ENCODE measurements at places on chromosomes 5 and 9. TPM values are rescaled to one million over a fixed set of nuclear protein-coding genes. Genes with fewer than 3 reads are reported as not detected.

GRCh38 chr9:116405321-116405720 lies 251.7 kb downstream of the PAPPA start:
- peaks cover 4% of the 10 kb centered on the region for H3K36me3 ChIP-seq
- no peak overlapping the region for H3K27ac ChIP-seq
- H3K4me1 ChIP-seq, result no peaks in the 10 kb centered on the region
- H3K27me3 ChIP-seq, result no peaks in the 10 kb centered on the region
- H3K4me3 ChIP-seq, result no peak overlapping the region
- no peak for DNase-seq

DNA sequence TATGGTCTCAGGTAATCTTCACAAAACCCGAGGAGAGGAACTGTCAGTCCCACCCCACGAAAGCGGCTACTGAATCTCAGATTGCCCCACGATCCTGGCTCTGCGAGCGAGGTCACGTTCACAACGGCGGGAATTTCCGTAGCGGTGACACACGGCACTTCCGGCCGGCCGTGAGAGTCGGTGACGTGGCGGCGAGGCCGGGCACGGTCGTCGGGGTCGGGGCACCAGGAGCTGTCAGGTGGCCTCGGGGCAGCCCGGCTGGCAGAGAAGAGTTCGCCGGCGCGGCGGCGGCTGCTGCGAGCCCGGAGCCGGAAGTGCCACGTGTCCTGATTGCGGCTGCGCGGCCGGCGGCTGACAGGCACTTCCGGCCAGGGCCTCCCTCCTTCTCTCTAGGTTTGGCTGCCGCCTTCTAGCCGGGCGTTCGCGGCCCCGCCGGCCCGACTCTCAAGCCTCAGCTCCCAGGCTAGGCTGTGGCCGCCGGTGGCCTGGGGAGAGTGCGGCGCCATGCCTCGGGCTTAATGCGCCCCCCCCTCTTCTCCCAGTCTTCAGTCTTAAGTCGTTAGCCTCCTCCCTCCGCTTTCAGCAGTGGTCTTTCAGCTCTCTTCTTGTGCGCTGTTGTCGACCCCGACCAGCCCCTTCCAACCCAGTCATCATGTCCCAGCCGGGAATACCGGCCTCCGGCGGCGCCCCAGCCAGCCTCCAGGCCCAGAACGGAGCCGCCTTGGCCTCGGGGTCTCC lies at the start of gene SEC24A:
Gene SEC24A, plus strand, starts transcription at position 361 of the 738 bp plus-strand sequence. Its CDS starts 292 bp downstream, at position 653.
- peaks cover 3% of the 10 kb centered on the region for H3K36me3 ChIP-seq
- peak within 1 kb of the TSS; percentile 99 for H3K27ac ChIP-seq
- H3K4me3 ChIP-seq, result peak within 1 kb of the TSS; percentile 97

PITX1 gene
- not detected for total RNA-seq

DNA sequence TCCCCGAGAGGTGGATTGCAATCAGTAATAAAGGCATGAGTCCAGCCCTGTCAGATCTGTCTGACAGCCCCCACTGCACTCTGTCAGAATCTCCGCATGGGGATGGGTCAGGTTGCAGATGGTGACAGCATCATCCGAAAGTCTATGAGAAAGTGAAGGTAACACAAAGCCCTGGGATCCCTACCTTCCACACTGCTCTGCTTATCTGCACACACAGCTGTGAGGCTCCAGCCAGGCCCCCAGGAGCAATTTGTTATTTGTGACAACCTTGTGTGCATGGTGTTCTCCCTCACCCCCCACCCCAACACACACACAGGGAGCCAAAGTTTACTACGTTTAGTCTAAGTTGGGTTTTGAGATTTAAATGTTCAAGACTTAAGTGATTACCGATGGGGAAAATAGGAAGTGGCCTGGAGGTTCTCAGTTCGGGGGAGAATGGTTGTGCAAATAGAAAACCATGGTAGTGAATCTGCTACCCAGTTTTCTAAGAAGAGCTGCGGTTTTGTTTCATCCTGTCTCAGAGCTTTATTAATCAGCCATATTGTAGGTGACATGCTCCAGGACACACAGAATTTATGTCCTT lies 92.7 kb downstream of the SV2C start:
- H3K36me3 ChIP-seq, result no peaks in the 10 kb centered on the region
- peak overlapping the region; percentile 78 for H3K27ac ChIP-seq
- H3K4me1 ChIP-seq, result peaks cover 21% of the 10 kb centered on the region
- no peak for DNase-seq
- H3K27me3 ChIP-seq, result no peaks in the 10 kb centered on the region

PCDHB3 gene
- total RNA-seq, result not detected

FOXD4L3 gene
- not detected for total RNA-seq

DNA sequence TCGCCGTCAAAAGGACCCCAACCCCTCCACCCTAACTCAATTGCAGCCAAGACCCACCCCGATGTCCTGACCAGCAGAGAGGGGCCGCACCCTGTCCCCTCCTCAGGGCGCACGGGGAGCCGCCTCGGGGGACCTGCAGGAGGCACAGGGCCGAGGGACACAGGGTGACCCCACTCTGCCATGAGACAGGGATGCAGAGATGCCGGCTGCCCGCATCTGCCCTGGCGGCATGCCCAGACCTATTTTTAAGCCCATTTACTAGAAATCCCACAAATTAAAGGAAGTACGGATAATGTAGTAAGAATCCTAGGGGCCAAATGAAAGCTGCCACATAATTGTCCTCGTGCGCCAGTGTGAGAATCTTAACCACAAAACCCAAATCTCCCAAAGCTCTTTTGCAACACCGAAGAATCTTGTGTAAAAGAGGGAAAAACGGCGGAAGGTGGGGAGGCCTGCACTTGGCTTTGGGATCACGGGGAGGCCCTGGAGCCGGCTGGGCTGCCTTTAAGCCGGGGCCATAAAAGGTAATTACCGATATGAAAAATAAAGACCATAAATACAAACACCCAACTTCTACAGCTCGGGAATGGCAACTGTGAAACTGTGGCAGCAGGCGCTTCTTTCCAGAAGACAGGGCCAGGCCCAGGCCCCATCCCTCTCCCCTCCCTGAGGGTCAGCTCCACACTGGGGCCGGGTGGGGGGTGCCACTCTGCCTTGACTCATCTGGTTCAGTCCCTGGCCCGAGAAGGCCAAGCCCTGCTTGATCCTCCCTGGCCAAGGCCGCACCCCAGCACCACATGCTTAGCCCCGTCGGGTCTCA lies 35.0 kb downstream of the NACC2 start:
- no peak overlapping the region for H3K4me3 ChIP-seq
- no peak overlapping the region for H3K27ac ChIP-seq
- H3K36me3 ChIP-seq, result no peaks in the 10 kb centered on the region
- no peak for DNase-seq

DNA sequence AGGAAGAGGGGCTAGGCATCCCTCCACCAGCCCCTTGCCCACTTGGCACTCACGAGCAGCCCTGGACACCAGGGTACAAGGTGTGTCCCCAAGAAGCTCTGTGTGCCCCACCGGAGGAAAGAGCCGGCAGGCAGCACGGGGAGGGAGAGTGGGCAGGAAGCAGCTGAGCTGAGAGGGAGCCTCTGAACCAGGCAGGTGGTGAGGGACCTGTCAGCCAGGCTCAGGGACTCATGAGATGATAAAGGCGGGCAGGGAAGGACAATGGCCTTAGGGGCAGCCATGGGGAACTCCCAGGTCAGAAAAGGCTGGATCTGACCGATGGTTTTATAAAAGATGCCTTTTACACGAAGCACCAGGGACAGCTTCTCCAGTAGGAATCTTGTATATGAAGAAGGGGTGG lies 112.0 kb downstream of the VAV2 start:
- H3K4me3 ChIP-seq, result no peak overlapping the region
- H3K27ac ChIP-seq, result peak overlapping the region; percentile 29
- H3K27me3 ChIP-seq, result no peaks in the 10 kb centered on the region
- H3K4me1 ChIP-seq, result peaks cover 6% of the 10 kb centered on the region
- DNase-seq, result no peak

- H3K27ac ChIP-seq, result no peak overlapping the region
- no peak for DNase-seq
- H3K36me3 ChIP-seq, result no peaks in the 10 kb centered on the region
- H3K4me3 ChIP-seq, result no peak overlapping the region
- no peaks in the 10 kb centered on the region for H3K4me1 ChIP-seq
Measured at GRCh38 chr9:3074247-3074646, 230.4 kb upstream of the PUM3 start.

PLAC8L1 gene
- total RNA-seq, result 0.94 TPM

DNA sequence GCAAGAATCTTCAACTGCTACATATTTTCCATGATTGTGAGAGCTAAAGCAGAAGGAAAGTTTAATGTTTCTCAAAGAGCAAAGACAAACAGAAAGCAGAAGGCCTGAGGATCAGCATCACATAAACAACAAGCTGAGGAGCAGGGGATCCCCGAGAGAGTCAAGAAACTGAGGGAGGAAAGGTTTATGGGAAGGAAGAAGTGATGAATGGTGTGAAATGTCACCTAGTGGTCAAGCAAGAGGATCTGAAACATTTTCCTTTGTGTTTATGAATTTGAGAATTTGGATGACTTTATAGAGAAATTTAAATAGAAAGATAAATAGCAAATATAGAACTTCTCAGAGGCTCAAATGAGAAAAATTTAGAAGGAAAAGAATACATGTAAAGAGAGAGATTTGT lies 481.9 kb downstream of the CHSY3 start:
- no peak for DNase-seq
- H3K4me1 ChIP-seq, result no peaks in the 10 kb centered on the region
- no peak overlapping the region for H3K4me3 ChIP-seq
- H3K27me3 ChIP-seq, result no peaks in the 10 kb centered on the region

FAT2 gene
- total RNA-seq, result not detected

DNA sequence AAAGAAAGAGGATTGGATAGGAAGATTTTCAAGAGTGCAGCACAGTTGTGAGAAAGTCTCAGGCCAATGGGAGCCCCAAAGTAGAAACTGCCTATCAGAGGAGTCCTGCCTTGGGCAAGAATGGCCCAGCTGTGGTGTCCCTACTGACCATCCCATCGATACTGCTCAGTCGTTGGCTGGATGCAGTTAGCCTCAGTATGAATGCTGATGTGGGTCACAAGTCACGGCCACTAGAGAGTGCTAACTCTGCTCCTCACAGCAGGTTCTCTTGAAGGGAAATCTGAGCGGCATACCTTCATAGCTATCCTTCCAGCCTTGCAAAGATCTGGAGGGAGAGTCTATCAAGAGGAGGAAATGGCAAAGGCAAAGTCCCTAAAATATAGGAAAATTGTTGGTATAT lies 11.6 kb upstream of the CETN3 start:
- no peak overlapping the region for H3K27ac ChIP-seq
- no peaks in the 10 kb centered on the region for H3K4me1 ChIP-seq
- H3K27me3 ChIP-seq, result peaks cover 59% of the 10 kb centered on the region
- peaks cover 2% of the 10 kb centered on the region for H3K36me3 ChIP-seq

- H3K36me3 ChIP-seq, result no peaks in the 10 kb centered on the region
- no peaks in the 10 kb centered on the region for H3K4me1 ChIP-seq
- H3K27ac ChIP-seq, result no peak overlapping the region
Measured at GRCh38 chr5:14089198-14089597, 53.9 kb upstream of the TRIO start.

MEGF9 gene
- 10.2 TPM for total RNA-seq

CCL19 gene
- not detected for total RNA-seq

DNA sequence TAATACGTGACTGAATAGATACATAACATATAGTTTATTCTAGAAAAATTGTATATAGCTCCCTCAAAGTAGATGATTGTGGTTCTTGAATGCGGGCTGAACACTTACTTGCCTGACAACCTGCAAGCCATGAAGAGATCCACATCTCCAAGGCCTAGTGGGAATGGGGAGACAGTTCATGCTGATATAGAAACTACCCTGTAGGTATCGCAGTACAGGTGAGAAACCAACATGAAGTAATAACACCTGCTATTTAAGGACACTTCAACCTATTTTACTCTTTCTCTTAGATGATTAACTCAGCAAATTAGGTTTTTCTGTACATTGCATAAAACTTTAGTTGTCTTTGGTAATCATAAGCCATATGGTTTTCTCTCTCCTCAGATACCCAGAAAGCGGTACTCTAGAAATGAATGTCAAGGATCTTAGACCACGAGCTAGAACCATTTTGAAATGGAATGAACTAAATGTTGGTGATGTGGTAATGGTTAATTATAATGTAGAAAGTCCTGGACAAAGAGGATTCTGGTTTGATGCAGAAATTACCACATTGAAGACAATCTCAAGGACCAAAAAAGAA lies 47.3 kb downstream of the UHRF2 start:
- H3K36me3 ChIP-seq, result peaks cover 2% of the 10 kb centered on the region
- H3K27me3 ChIP-seq, result no peaks in the 10 kb centered on the region
- H3K4me3 ChIP-seq, result no peak overlapping the region
- peaks cover 16% of the 10 kb centered on the region for H3K4me1 ChIP-seq
- no peak for DNase-seq
- peak overlapping the region; percentile 3 for H3K27ac ChIP-seq

GRCh38 chr9:80632041-80632440 lies 1057.3 kb downstream of the TLE1 start:
- H3K27me3 ChIP-seq, result no peaks in the 10 kb centered on the region
- no peak overlapping the region for H3K27ac ChIP-seq
- no peaks in the 10 kb centered on the region for H3K4me1 ChIP-seq
- H3K36me3 ChIP-seq, result no peaks in the 10 kb centered on the region

AJM1 gene
- total RNA-seq, result 3.7 TPM

GLDC gene
- not detected for total RNA-seq

DNA sequence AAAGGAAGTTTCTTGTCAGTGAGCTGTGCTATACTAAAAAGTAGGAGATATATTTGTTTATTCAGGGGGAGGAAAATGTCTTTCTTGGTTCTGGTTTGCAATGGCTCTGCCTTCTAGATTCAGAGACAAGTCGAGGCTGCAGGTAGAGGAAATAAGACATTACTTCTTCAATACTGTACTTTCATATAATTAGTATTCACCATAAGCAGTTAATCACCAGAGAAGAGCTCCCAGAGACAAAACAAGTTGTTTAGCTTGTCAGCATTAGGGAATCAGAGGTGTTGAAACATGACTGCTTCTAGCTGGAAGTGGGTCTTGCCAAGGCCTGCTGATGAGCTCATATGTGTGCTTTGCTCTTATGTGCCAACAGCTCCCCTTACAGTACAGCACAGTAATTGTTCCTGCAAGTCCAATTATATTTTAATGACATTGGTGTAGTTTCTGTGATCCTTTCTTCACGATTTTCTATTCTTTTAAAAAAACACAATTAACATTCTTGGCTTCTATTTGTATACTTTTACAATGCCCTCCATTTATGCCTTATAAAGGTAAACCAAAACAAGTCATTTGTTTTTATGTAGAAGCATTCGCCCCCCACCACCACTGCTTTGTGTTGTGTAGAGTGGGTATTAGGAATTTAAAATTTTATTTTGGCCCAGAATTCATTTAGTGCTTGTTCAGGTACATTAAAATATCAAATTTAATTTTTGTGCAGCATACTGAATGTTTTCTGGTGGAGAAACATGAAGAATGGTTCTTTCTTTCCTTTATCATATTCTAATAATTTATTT lies 112.2 kb downstream of the RPS23 start:
- H3K27ac ChIP-seq, result no peak overlapping the region
- no peak for DNase-seq
- peaks cover under 1% of the 10 kb centered on the region for H3K4me1 ChIP-seq
- H3K27me3 ChIP-seq, result no peaks in the 10 kb centered on the region
- H3K4me3 ChIP-seq, result no peak overlapping the region

PAEP gene
- total RNA-seq, result not detected

ENTPD8 gene
- total RNA-seq, result not detected

Measured in T-helper 17 cell (primary cell).